Immature natural killer cell (primary cell): ENCODE measurements at places on chromosomes 5 and 9.

- DNase-seq: no peak
- H3K36me3 ChIP-seq: no peaks in the 10 kb centered on the region
- H3K27me3 ChIP-seq: peaks cover 6% of the 10 kb centered on the region
Measured at GRCh38 chr9:88312045-88312444, 76.2 kb upstream of the SPIN1 start.

DNA sequence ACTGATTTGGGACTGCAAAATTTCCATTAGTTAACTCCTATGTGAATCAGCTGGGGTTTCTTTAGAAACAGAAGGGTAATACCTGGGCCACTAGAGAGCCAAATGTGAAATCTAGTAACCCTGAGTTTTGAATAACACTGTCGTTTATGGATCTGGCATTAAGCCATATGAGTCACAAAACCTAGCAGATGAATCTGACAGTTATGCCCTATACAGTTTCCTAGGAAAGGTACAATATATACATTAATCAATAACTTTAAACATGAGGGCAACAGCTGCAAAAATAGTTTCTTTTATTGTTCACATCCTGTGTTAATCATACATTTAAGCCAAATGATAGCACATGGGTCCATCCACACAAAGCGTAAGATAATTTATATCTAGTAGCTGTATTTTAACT, 56.9 kb downstream of the PAM start:
- H3K27me3 ChIP-seq: no peaks in the 10 kb centered on the region
- peaks cover 34% of the 10 kb centered on the region for H3K4me1 ChIP-seq
- no peaks in the 10 kb centered on the region for H3K36me3 ChIP-seq
- H3K27ac ChIP-seq: no peak overlapping the region
- H3K4me3 ChIP-seq: no peak overlapping the region
- DNase-seq: no peak

DNA sequence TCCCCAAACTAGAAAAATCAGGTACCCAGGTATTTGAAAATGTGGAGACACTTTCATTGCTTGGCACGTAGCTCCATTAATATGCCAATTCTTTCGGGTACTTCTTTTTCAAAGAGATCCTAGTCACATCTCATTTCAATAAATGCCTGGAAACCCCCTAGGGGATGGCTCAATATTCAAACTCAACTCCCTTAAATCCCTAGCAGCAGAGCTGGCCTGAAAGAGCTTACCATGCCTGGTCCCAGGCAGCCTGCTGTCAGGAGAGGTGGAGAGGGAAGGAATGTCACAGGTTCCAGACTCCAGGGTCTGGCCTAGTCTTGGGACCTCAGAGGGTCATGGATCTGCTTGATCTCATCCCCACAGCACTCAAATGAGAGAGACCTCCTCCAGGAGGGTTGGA, 187.1 kb downstream of the SPOCK1 start:
- no peaks in the 10 kb centered on the region for H3K36me3 ChIP-seq
- H3K27ac ChIP-seq: no peak overlapping the region
- no peaks in the 10 kb centered on the region for H3K27me3 ChIP-seq

DNA sequence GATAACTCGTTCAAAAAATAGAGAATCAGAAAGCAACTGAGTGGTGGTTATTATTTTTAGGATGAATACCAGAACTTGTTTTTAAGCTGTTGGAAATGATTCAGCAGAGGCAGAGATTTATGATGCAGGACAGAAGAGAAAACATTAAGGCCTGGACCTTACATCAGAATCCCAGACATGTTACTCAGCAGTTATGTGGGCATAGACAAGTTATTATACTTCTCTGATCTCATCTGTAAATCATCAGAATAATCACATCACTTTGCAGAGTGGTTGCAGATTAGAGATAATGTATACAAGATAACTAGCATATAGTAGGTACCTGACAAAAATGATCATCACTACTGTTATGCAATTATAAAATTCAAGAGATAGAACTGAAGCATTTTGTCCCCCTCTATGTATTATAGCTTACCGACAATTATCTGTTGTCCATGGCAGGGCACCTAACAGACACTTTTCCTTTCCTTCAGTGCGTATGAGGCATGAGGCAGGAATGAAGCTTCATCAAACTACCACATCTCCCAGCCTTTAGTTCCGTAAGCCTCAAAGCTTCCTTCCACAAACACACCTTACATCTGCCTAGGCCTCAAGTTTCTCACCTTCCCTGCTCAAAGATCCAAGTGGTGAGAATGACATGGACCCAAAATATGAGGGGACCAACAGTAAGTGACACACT, 165.9 kb downstream of the DENND1A start:
- no peak overlapping the region for H3K4me3 ChIP-seq
- no peaks in the 10 kb centered on the region for H3K27me3 ChIP-seq
- no peak for DNase-seq
- peaks cover 2% of the 10 kb centered on the region for H3K36me3 ChIP-seq
- no peak overlapping the region for H3K27ac ChIP-seq

GRCh38 chr5:109905906-109906305, 216.2 kb downstream of the MAN2A1 start:
- H3K36me3 ChIP-seq: no peaks in the 10 kb centered on the region
- H3K4me1 ChIP-seq: no peaks in the 10 kb centered on the region
- no peak for DNase-seq

DNA sequence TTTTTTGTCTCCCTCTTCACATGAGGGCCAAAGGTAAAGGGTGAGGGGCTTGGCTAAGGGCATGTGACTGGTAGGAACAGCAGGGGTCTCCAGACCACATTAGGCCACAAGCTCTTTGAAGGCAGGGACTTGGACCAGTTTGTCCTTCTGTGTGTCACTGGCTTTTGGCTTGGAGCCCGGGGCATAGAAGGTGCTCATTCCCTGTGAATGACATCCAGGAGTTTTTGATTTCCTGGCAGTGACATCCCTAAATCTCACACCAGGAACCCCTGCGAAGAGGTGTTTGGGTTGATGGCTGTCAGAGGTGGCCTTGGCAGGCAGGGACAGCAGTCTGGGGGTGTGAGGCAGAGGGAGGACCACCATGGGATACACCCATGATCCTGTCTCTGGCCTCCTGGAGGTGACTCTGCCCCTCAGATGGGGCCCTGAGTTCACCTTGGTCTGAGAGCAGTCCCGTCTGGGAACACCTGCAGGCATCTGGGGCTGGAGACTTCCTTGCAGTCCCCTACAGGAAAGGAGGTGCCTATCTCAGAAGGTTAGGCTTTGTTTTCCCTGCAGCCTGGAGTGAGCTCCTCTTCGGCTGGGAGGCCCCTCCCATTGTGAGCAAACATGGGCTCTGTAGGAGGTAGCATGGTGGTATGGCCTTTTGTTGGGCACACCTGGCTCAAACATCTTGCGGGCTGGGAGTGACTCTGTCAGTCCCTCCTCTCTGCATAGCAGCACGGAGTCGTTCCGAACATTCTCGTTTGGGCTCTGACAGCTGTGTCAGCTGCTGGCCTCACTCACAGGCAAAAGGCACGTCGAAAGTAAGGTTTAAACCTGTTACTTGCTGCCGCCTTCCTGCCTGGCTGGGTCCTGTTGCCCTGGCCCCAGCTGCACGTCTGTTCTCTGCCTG, 38.6 kb upstream of the PITX1 start:
- no peak overlapping the region for H3K4me3 ChIP-seq
- no peak overlapping the region for H3K27ac ChIP-seq
- H3K27me3 ChIP-seq: peaks cover 2% of the 10 kb centered on the region
- no peaks in the 10 kb centered on the region for H3K36me3 ChIP-seq
- DNase-seq: no peak

GRCh38 chr9:96514800-96515158, 64.8 kb downstream of the HABP4 start:
- H3K4me1 ChIP-seq: no peaks in the 10 kb centered on the region
- no peak for DNase-seq
- H3K36me3 ChIP-seq: peaks cover 14% of the 10 kb centered on the region
- H3K27ac ChIP-seq: no peak overlapping the region

DNA sequence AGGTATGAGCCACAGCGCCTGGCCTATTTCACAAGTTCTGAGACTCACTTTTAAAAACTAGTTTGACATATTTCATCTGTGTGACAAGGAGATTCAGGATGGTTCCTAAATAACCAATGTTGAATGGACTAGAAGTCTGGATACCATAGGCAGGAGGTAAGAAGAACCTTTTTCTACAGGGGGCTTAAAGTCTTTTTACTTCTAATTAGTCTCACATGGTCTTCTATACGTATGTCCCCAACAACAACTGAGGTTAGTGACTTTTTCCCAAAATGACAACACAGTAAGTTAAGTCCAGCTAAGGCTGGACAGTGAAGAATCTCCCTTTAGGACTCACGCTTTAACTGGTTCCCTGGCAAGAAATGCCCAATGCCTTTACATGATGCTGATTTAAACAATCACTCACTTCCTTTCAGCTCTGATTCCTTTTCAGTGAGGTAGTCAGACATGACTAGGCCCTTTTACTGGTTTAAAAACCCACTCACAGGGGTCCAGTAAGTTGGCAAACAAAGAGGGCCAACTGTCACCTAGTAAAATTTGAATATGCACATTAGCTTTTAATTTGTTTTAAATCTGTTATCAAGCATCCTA, 12.1 kb upstream of the HAUS6 start:
- H3K27ac ChIP-seq: no peak overlapping the region
- no peak overlapping the region for H3K4me3 ChIP-seq
- H3K4me1 ChIP-seq: no peaks in the 10 kb centered on the region

DNA sequence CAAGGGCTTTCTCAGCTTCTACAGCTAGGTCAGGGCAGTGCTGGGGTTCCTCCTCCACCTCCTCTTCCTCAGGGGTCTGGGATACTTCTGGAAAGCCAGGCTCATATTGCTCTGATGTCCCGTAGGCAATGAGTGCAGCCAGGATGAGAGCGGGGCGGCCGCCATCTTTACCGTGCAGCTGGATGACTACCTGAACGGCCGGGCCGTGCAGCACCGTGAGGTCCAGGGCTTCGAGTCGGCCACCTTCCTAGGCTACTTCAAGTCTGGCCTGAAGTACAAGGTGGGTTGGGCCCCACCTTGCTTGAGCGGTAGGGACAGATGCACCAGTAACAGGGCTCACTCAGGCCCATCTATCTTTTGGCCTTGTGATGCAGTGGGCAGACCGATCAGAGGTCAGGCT, 34.8 kb downstream of the GSN start:
- H3K27ac ChIP-seq: no peak overlapping the region
- no peak for DNase-seq
- peaks cover 8% of the 10 kb centered on the region for H3K36me3 ChIP-seq
- H3K27me3 ChIP-seq: no peaks in the 10 kb centered on the region

DNA sequence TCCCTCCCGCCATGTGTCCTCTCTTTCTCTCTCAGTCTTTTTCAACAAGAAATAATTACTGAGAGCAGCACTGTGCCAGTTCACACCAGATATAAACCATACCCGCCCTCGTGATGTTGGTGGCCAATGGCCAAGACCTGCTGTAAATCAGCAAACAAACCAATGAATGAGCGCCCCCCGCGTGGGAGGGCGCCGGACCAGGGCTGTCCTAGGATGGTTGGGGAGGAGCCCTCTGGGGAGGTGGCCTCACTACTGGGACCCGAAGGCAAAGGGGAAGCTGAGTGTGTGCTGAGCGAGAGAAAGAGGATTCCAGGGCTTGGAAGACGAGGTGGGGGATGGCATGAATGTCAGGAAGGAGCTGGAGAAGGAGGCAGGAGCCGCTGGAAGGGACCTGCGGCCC, 51.2 kb upstream of the BARHL1 start:
- no peak overlapping the region for H3K4me3 ChIP-seq
- no peaks in the 10 kb centered on the region for H3K36me3 ChIP-seq
- no peak overlapping the region for H3K27ac ChIP-seq
- no peak for DNase-seq
- H3K4me1 ChIP-seq: no peaks in the 10 kb centered on the region
- peaks cover 2% of the 10 kb centered on the region for H3K27me3 ChIP-seq

DNA sequence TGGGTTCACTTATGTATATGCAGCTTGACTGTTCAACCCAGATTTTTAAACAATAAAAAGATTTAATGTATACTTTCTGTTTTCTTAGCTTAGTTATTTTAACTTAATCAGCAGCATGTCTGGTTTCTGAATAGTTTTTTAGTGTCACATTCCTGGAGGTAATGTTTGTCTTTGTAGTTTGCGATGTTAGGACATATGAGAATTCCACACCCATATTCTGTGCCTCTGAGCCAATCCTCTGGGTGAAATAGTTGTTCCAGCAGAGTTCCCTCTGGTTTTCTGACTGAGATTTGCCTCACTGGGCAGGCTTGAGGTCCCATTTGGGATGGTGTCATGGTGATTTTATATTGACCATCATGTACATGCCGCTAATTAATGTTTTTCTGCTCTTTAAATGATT, 48.6 kb downstream of the INIP start:
- no peaks in the 10 kb centered on the region for H3K4me1 ChIP-seq
- no peak overlapping the region for H3K4me3 ChIP-seq
- H3K36me3 ChIP-seq: no peaks in the 10 kb centered on the region
- H3K27me3 ChIP-seq: peaks cover 2% of the 10 kb centered on the region
- H3K27ac ChIP-seq: no peak overlapping the region
- no peak for DNase-seq

- no peaks in the 10 kb centered on the region for H3K27me3 ChIP-seq
- H3K36me3 ChIP-seq: peaks cover under 1% of the 10 kb centered on the region
- no peak overlapping the region for H3K4me3 ChIP-seq
- DNase-seq: no peak
- H3K27ac ChIP-seq: no peak overlapping the region
Measured at GRCh38 chr5:131194725-131195124, 24.0 kb downstream of the LYRM7 start.

GRCh38 chr5:90480699-90481098, 6.0 kb downstream of the POLR3G start:
- no peaks in the 10 kb centered on the region for H3K4me1 ChIP-seq
- no peak overlapping the region for H3K4me3 ChIP-seq
- DNase-seq: no peak
- H3K27ac ChIP-seq: no peak overlapping the region

GRCh38 chr9:98766586-98766985, 29.8 kb downstream of the ANKS6 start:
- H3K27me3 ChIP-seq: no peaks in the 10 kb centered on the region
- no peak overlapping the region for H3K27ac ChIP-seq
- peaks cover 27% of the 10 kb centered on the region for H3K36me3 ChIP-seq
- no peaks in the 10 kb centered on the region for H3K4me1 ChIP-seq

- H3K36me3 ChIP-seq: no peaks in the 10 kb centered on the region
- DNase-seq: no peak
- no peaks in the 10 kb centered on the region for H3K27me3 ChIP-seq
- H3K4me1 ChIP-seq: no peaks in the 10 kb centered on the region
- no peak overlapping the region for H3K27ac ChIP-seq
Measured at GRCh38 chr5:111320953-111321352, 96.8 kb downstream of the CAMK4 start.
